Glutamatergic neuron (in vitro differentiated cells): ENCODE measurements at places on chromosomes 1 and 21.
A peak's percentile ranks its signal among the peaks of the same experiment; 100 is the strongest.

DNA sequence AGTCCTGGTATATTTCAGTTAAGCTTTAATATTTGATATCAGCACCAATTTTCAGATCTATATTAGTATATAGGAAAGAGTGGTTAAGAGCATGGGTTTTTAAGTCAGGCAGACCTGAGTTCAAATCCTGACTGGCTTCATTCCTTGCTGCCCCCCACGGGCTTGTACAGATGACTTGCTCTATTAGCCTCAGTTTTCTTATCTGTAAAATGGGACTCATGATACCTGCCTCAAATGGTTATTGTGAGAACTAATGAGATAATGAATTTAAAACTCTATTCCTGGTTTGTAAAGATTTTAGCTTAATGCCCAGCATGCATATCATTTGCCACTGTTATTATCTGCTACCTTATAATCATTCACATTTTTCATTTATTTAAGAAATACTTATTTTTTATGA lies 264.5 kb downstream of the RPS6KC1 start:
- DNase-seq, result no peak

- no peak for DNase-seq
Observed at GRCh38 chr1:87338566-87338965, 9.9 kb downstream of the LMO4 start.

DNA sequence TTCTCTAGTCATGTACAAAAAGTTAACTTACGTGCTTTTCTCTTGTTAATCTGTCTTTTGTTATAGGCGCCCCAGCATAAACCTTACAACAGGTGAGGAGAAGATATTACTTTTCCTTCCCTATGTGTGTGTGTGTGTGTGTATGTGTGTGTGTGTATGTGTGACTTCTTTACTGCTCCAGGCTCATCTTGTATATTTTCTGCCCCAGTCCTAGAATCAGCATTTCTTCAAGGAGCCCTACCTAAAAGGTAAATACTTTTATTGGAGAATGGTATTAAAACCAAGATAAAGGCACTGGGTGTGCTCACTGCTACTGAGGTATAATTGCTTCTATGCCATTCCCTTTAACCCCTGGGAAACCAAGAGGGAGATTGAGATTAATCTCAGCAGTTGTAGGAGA lies 129.8 kb downstream of the PLPPR5 start:
- no peak for DNase-seq

DNA sequence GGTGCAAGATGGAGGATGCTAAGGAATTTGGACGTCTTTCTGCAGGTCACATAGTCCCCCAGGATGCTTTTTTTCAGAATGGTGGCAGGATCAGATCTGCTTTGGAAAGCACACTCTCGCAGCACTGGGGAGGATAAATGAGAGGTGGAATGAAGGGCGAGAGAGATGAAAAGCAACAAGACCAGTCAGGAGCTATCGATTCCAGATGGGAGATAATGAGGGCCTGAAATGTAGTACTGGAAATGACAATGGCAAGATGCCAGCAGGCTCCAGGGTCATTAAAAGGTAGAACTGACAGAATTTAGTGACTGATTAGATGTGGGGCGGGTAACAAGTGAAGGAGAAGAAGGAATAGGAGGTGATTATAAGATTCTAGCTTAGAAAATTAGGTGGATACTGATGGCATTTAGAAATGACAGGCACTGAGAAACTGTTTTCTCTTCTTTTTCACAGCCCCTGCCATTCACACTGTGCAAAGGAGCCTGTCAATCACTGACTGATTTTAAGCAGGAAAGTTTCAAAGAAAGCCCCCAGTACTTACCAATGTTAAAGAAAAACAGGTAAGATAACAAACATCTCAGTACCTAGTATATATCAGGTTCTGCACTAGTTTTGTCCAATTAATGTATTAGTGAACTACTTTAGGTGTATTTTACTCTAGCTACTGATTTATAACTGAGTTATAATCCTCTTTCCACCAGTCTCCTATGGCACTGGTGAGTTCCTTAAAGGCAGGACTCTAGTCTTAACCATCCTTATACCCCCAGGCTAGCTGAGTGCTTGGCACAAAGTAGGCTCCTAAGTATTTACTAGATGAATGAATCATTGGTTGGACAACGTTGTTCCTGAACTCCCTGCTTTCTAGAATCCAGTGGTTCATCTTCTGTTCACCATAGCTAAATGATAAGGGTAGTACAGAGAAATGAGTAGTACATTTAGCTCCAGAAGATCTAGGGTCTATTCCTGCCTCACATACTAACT lies 9.2 kb downstream of the PIGM start:
- DNase-seq, result no peak

- DNase-seq, result no peak
Observed at GRCh38 chr1:11952455-11953109, 18.1 kb downstream of the PLOD1 start.

DNA sequence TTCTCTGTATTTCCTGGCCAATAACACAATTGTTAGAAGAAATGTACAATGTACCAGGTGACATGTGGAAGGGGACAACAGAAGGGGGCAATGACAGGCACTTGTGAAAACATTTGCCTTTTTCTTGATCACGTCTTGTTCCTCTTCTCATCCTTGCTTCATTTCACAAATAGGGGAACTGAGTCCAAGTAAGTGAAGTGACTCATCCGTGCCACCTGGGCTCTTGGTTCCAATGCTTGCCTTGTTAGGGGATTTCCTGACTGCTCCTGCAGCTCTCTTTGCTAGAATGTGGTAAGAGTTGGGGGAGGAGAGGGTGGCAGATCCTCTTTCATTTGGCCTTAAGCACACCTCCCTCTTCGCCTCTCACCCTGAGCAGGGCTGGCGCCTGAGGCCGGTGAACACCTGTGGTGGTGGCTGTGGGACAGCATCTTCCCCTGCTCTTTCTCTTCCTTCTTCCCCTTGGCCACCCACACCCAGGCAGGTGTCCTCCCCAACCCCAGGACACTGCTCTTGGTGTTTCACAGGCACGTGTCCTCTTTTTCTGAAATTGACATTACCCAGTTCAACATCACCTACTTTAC lies 2.2 kb upstream of the RHEX start:
- no peak for DNase-seq

GRCh38 chr1:94013367-94013878 lies 104.2 kb upstream of the GCLM start:
- peak; percentile 58 for DNase-seq

DNA sequence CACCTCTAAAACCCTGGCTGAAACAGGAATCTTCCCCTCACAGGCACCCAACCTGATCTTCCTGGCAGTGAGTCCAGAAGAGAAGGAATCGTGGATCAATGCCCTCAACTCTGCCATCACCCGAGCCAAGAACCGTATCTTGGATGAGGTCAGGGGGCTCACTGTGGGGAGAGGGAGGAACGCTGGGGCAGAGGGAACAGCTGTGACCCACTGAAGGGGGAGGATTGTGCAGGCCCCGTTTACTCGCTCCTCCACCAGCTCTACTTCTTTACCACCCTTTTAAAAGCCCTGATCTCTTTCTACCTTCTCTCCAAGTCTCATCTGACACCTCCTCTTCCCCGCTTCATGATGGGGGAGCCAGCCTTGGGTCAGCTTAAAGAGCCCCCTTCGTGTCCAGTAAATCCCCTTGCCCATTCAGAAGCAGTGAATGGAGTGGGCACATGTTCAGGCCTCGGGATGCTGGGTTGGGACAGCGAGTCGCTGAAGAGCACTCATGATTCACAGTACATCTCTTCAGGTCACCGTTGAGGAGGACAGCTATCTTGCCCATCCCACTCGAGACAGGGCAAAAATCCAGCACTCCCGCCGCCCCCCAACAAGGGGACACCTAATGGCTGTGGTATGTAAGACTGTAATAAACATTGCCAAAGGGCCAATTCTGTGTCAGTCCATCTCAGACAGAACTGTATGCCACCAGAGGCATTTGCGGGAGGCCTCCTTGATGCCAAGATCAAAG lies 7.3 kb downstream of the PLEKHO1 start:
- DNase-seq, result no peak

DNA sequence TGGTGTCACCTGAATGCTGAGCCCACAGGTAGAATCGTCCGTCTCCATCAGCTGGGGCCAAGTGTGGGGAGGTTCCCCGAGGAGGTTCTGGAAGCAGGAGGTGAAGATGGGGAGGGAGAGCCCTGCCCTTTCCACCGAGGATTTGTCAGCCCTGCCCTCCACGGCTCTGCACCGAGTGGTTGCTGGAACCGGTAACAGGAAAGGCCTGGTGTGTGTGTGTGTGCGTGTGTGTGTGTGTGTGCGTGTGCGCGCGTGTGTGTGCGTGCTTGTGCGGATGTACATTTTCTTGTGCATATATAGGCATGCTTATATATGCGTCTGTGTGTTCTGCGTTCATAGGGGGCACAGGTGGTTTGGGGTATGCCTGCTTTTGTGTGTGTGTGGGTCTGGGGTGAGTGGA lies 3.5 kb downstream of the NBL1 start:
- no peak for DNase-seq

GRCh38 chr1:61992257-61992656 lies 202.4 kb upstream of the L1TD1 start:
- DNase-seq, result no peak

- DNase-seq, result no peak
Observed at GRCh38 chr1:53410701-53411100, 48.5 kb upstream of the DMRTB1 start.

DNA sequence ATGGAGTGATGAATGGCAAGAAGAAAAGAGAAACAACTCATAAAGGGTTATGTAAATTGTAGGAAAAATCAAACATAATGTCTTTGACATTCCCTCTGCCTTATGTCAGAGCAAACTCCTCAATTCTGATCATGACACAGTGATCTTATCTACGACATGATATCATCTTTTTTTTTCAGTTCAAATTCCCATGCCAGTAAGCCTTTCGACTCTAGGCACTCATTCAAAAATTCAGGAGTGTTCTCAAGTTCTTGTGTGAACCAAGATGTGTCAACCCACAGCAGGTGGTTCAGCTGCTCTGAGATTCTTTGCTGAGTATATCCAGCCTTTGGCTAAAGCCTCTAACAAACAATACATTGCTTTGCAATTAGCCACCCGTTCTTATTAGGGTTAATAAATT lies 97.1 kb upstream of the ESRRG start:
- DNase-seq, result no peak

- no peak for DNase-seq
Observed at GRCh38 chr1:36238433-36238832, 14.2 kb downstream of the THRAP3 start.

- DNase-seq, result no peak
Observed at GRCh38 chr1:48750109-48750508, 26.6 kb downstream of the BEND5 start.

- no peak for DNase-seq
Observed at GRCh38 chr1:92951141-92951582, 10.1 kb downstream of the DIPK1A start.

DNA sequence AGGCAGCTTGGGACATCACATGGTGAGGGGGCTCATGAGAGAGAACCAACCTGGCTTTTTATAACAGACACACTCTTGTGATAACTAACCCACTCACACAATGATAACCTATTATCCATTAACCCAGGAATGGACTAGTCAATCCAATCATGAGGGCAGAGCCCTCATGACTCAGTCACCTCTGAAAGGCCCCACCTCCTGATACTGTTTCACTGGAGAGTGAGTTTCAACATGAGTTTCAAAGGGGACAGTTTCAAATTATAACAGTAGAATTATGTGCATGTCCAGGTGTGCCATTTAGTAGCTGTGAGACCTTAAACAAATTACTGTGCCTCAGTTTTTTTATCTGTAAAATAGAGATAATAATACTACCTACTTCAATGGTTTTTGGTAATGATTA lies 47.6 kb upstream of the PPP2R5A start:
- no peak for DNase-seq

DNA sequence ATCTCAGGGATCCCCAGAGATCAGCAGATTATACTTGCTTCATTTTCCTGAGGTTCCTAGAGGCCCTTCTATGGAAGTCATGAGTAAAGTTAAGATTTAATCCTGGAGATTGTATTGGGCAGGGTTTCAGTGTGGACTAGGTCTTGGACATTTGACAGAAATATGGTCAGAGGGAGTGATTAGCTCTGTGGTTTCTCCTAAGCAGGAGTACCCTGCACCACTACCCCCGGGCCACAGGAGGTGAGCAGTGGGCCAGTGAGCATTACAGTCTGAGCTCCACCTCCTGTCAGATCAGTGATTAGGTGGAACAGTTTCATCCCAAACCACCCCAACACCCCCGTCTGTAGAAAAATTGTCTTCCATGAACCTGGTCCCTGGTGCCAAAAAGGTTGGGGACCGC lies 43.2 kb downstream of the PHACTR4 start:
- no peak for DNase-seq

- DNase-seq, result no peak
Observed at GRCh38 chr1:54323921-54324250, 82.3 kb downstream of the SSBP3 start.

GRCh38 chr1:38190983-38191382 lies 144.4 kb upstream of the POU3F1 start:
- DNase-seq, result no peak

DNA sequence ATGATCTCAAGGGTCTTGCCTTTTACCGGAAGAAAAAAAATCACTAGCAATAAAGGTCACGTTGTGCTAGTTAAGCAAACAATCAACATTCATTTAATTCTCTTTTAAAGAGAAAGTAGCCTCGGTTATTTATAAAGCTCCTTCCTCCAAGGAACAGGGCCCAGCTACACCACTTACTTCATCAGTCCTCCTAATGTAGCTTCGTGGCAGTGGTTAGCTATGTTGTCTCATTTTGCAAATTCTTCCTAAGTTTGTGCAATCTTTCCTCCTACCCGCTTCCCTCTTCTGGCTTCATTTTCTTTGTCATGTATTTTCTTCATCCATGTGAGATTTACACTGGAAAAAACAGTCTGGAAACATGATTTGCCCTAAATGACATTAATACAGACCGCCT lies 554.2 kb downstream of the NUF2 start:
- DNase-seq, result no peak

GRCh38 chr1:8121261-8122159 lies 95.4 kb upstream of the ERRFI1 start:
- DNase-seq, result no peak

DNA sequence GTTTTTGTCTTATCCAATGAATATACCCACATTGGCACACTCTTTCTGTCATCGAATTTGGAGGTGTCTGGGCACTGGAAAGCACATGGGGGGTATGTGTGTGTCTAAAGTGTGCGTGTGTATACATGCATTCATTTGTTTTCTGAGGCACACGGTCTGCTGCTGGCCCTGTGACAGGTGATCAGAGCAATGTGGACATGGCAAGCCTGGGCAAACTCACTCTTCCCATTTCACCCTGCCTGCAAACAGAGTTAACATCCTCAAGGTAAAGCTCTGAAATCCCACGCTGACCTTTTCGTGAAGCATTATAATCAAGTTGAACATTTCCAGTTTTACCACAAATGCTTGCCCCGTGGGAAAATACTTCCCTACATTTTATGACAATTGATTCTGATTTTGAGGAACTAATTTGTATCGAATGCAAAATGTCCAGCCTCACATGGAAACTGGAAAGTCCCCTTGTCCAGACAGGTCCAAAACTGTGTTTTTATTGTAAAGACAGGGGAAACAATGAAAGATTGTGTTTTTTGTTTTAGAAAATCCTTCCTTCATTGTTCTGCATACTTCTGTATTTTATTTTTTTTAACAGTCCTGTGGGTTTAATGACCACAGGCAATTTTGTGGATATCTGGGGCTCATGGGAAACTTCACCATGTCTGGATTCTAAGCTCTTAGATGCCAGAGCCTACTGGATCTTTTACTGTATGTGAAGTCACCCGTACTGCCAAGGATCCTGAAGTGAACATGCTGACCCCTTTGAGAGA lies 160.9 kb downstream of the PBX1 start:
- no peak for DNase-seq
